ENCODE measurements at places on chromosomes 4 and X.

GRCh38 chr4:69800599-69800998 is 40.2 kb upstream of the SULT1B1 start:
- no peak for DNase-seq

GRCh38 chr4:168811207-168811606 is 198.8 kb downstream of the CBR4 start:
- no peak for DNase-seq

DNA sequence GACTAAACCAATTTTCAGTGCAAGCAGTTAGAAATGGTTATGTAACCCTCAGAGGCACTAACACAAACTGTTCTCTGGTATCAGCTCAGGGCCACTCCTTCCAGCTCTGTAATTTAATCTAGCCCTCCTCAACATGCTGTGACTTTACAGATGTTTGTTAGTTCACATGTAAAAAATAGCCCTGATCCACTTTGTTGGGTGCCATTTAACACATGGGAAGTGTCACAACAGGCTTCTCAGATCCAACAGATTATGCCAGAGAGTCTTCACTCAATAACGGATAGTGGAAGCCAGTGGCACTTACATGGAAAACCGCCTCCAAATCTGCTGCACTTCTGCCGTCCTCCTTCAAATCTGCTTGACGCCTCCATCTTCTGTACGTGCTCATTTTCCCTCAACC is 51.6 kb downstream of the ATP8A1 start:
- no peak for DNase-seq

DNA sequence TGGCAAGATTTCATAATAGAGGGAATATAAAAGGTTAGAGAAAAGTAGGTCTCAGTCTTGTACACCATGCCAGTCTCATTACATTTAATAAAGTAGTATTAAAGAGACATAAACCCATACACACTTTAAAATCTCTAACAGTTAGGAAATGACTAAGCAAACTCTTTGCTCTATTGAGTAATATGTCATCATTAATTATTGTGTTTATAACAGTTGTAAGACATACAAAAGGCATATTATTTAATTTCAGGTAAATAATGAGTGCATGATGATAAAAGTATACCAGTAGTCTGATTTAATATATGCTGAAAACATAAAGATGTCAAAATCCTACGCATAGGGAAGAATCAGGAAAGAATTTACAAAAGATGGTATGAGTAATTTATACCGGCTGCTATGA is 31.0 kb upstream of the FGG start:
- DNase-seq, result no peak

GRCh38 chr4:184437565-184438265 is 36.6 kb downstream of the IRF2 start:
- no peak for DNase-seq

GRCh38 chr4:154743683-154744340 is at the start of gene LRAT:
Gene LRAT, plus strand, starts transcription at chr4:154744000. Its CDS starts 327 bp downstream, at chr4:154744327.
- DNase-seq, result peak; percentile 5

DNA sequence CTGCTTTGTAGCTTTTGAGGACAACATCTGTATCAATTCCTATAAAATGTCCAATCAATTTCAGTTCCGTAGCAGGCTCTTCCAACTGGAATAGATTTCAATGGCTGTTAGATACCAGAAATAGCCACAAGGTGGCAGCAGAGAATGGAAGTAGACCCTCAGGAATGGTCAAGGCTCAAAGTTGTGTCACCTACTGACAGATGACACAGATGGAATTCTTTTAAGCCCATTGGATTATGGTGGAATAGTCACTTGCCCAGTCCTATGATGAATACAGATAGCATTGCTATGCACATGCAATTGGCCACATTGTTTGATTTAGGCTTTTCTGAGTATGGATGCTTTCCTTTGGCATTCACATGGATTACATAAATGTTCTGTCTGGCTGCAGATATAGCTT is 130.4 kb upstream of the RADX start:
- peak; percentile 29 for DNase-seq
